ENCODE measurements at places on chromosomes 11 and 22.

DNA sequence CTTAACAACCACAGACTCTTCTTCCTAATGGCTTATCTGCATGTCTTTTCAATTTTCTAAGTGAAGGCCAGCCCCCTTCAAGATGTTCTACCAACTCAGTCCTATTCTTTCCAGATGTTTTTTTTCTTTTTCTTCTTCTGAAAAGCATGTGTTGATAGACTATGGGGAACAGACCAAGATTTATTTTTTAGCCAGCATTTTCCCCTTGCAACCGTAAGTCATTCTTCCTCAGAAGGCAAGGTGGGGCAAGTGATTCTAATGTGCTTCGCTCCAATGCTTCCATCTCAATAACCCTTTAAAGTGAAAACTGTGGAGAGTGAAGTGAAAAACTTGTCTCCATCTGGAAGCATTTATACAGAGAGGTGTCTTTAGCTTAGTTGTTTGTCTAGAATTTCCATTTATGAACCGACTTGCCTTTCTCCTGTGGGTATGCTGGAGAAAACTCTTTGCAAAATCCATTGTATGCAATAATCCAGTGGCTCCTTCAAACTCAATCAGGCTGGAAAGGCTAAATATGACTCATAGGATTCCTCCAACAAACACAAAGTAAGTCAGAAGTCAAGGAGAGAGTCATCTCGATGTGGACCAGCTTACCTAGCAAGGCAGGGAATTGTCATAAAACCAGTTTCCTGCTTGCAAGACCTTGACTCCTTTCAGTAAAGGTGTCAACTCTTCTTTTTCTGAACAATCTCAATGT, 83.7 kb downstream of the MAML2 start:
- DNase-seq: no peak

DNA sequence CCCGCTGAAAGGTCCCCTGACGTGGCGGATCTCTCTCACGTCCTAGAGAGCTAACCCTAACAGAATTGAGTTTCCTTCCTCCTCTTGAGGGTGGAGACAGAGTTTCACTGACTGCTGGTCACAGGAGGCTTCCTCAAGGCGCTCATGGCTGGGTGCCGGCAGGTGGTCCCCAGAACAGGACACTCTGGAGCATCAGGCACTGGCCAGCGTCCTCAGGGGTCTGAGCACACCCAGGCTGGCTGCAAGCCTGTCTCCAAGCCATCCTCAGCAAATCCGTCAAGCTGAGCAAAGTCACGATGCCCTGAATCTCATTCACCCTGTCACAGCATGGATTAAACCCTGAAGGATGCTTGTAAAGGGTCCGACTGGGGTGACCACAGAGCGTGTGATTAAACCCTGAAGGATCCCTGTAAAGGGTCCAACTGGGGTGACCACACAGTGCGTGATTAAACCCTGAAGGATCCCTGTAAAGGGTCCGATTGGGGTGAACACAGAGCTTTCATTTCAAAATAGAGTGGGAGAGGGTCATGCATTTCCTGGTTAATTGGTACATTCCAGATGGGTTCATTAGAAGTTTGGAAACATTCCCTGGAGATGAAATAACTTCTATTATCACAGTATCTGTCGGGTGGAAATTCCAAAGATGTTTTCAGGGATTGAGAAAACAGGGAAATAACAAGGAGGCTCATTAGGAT, 473.0 kb downstream of the BRD1 start:
- DNase-seq: no peak

GRCh38 chr11:11171854-11172253, 181.2 kb downstream of the CSNK2A3 start:
- DNase-seq: no peak

DNA sequence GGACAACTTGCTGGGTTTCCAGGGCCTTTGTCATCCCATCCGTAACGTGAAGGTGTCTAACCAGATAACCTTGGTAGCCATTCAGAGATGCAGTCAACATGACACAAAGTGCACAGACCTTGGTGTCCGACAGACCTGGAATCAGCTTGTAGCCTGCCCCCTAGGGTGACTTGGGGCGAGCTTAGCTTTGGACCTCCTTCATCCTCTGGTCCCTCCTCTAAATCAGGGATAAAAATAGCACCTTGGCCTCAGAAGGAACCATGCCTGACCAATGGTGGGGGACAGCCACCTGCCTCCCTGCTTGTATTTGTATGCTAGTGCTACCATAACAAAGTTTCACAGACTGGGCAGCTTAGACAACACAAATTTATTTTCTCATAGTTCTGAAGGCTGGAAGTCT, 3.7 kb downstream of the SNRPD3 start:
- DNase-seq: no peak

GRCh38 chr22:37792494-37792893, 15.2 kb upstream of the GCAT start:
- DNase-seq: no peak

DNA sequence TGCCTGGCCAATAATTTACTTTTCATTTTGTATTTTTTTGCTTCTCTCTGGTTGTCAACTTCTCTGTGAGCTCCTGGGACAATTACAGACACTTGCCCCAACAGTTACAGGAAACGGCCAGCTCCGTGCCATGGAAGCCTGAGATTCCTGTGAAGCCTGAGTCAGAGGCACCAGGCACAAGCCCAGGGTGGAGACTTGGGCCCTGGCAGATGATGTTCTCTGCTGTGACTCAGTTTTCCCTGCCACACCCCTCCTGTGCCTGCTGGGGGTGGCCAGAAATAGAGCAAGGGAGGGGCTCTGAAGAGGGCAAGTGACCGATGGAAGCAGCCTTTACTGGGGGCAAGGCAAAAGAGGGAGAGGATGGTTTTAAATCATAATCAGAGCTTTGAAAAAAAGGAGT, 4.9 kb downstream of the ATP5MGL start:
- peak; percentile 81 for DNase-seq

GRCh38 chr11:131622193-131622592, 251.8 kb downstream of the NTM start:
- DNase-seq: no peak

GRCh38 chr11:2929950-2930703, 907 bp upstream of the PHLDA2 start:
- DNase-seq: peak; percentile 48

DNA sequence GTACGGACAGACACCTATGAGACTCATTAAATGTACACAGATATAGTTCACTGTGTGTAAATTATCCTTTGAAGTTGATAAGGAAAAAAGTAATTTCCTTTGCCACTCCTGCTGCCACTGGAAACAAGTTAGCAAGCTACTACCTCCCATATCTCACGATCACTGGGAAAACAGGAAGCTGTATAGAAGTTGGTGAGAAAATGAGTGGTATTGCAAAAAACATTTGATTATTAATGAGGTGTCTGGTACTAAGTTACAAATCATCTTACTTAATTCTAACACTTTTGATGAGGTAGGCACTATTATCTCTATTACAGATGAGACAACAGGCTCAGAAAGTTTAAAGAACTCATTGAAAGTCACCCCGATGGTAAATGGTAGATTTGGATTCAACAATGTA, 68.5 kb downstream of the GAB2 start:
- no peak for DNase-seq

DNA sequence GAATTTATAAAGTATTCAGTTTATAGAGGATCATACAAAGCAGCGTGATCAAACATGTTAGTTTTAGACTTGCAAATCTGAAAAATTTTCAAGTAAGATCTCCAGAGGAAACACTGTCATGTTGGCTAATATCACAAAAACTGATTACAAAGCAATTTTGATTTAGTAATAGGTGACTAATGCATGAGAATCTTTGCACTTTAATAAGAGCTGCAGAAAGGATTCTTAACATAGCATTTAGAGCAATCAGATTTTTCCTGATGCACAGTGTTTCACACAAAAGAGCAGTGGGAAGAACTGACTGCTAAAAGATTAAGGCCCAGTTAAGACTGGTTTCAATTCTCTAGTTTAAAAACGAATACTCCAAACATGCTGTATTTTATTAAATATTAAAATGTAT, 321.2 kb downstream of the GUCY1A2 start:
- DNase-seq: no peak

GRCh38 chr22:42991010-42991651, 23.8 kb downstream of the PACSIN2 start:
- DNase-seq: no peak

DNA sequence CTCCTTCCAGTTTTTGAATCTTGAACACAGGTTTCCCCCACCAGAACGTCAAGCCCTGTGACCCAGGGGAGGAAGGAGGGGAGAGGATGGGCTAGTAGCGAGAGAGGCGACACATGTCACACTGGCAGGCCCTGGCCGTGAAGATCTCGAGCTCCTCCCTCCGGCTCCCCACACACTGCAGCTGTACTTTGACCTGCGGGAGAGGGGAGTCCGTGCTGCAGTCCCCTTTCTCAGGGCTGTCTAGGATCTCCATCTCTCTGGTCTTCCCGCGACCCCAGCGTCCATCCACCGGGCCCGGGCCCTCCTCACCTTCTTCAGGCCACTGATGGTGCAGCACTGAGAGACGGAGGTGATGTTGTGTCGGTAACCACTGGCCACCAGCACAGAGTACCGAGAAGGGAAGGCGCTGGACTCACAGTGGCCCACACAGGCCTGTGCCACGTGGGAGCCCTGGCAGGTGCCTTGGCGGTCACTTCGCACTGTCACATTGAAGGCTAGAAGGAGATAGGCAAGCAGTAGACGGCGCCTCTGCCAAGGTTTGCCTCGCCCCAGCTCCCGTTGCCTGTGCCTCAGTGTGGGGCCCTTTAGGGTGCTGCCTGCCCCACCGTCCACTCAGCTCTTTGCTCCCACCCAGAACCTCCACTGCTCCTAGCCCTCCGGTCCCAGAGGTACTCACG, 873 bp downstream of the GPHA2 start:
- no peak for DNase-seq

DNA sequence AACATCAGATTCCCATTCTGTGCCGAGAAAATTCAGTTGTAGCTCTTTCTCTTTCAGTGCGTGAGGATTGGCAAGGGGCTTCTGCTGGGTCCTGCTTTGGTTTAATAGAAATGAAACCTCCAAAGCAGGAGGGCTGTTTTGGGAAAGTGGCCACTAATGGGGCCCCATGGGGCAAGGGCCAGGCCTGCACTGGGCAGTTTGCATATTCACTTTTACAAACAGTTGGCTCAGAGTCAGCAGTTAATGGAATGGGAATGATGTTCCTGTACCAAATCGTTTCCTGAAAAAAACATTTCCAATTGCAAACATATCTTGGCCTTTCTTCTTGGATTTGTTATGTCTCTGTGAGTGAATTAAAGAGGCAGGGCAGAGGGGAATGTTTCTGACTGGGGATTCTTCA, 92.1 kb downstream of the PARVA start:
- no peak for DNase-seq

DNA sequence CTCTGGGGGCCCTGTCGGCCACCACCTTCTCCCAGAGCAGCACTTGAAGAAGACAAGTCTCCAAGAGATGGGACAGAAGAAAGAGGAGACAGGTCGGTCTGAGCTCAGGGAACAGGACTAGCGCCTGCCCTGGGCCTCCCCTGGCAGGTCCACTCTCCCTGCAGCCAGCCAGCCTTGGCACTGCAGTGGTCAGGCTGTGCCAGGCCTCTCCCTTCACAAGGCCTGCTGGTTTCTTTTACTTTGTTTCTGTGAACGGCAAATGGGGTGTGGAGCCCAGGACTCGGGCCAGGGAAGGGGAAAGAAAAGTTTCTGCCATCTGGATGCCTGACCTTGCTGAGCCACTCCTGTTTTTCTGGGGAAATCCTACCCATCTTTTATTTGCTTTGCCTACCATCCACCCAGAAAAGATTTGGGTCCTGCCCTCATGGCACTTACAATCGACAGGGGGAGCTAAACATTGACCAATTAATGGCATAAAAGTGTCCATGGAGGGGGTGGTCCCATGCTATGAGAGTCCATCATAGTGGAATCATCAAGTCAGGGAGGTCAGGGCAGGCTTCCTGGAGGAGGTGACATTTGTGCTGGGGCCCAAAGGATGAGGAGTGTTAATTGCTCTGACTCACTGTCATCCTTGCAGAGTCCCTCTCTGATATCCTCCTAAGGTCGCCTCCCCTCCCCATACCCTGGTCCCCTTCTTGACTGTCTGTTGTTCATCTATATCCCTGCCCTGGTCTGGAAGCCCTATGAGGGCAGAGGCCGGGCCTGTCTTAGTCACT, 65.2 kb downstream of the NFAM1 start:
- DNase-seq: no peak

DNA sequence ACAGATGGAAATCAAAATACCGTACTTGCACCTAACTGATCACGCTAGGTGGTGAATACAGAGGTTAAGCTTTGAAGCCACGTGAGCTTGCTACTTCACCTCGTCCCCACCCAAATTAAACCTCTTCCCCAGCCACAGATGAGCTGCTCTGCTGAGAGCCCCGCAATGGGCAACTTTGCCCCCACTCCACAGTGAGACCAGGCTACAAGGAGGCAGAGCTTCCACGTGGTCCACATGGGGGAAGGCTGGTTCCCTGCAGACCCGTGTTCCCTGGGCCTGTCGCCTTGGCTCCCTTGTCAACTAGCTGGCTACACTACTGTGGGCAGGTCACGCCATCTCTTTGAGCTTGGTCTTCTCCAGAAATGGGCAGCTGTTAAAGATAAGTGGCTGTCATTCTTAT, 10.9 kb downstream of the CD5 start:
- no peak for DNase-seq

Measured in HTR-8/SVneo (cell line).